ENCODE measurements at places on chromosomes 3 and 15.

DNA sequence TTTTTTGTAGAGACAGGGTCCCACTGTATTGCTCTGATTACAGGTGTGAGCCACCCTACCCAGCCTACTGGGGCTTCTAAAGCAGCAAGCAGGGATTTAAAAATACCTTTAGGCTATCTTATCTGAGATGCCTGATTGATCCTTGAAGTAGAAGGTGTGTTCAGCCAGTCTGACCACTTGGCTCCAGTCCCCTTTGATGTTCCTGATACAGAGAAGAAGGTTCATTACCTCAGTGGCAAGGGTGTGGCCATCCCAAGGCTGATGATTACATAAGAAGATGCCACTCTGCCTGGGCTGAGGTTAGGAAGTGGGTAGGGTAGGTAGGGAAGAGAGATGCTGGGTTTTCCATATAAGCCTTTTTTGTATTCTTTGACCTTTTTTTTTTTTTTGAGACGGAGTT lies 11.2 kb upstream of the DCAF1 start:
- DNase-seq, result no peak

DNA sequence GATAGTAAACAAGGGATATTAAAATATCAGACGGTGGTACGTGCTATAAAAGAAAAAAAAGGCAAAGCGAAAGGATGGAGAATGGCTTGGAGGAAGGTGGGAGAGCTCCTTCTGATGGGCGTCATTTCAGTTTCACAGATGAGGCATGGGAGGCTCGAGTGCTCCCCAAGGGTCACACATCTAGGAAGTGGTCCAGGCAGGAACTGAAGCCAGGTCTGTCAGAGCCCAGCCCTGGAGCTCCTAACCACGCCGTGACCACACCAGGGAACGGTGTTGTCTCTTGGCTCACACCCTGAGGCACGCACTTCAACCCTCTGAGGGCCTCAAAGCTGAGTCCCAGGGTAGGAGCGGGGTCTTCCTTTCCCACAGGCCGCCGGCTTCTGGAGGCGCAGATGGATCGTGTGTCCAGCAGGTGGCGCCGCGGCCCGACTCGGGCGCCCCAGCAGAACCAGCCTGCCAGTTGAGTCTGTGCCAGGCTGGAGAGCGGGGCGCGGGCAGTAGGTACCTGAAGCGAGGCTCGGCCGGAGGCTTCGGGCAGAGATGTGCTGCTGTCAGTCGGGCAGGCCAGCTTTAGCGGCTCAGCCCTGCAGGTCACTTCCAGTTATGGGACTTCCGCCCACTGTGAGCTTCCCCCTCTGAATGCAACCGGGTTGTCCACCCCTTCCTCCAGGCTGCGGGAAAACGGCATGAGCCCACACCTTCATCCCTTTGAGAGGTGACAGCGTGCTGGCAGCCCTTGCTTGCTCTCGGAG lies 68.1 kb downstream of the SLC6A1 start:
- peak; percentile 89 for DNase-seq

DNA sequence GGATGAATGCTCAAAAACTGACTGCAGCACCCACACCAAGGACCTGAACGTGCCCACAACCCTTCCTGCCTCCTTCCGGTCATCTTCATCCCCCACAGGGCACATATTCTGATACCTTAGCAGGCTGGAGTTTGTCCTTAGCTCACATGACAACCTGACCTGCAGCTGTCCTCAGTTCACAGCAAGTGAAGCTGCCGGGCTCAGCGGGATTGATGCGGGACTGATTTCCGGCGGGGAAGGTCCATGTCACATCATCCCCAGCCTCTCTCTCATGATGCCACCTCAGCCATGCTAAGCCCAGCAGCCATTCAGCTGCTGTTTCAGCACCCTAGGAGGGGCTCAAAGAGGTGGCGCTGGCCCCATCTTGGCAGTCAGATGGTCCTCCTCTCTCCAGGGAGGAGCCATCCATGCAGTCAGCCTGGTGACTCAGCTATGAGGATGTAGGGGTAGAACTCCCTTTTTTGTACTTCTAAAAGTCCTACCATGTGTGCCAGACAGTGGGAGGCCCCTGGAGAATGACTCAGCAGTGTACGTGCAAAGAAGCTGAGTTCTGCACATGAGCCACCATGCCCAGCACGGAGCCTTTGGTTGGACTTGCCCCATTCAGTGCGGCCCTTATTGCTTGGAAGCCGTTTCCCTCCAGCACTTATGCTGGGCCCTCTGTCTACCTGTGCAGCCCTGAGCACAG lies 9.5 kb downstream of the CA12 start:
- DNase-seq, result no peak

DNA sequence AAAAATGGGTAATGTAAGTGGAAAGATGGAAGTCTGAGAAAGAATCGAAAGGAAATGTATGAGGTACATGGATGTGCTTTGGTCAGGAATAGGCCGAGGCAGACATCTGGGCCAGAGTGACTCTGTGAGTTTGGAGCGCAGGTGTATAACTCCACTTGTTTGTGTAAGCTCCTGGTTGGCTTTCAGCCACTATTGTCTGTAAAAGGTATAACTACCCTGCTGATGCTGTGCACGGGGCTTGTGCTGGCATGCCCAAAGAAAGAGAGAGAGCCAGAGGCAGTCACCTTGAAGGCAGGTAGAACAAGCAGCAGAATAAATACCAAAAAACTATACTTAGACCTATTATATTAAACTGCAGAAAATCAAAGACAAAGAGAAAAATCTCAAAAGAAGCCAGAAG lies 32.7 kb upstream of the CD96 start:
- no peak for DNase-seq

GRCh38 chr3:153963012-153963411 lies 158.2 kb upstream of the ARHGEF26 start:
- DNase-seq, result no peak

DNA sequence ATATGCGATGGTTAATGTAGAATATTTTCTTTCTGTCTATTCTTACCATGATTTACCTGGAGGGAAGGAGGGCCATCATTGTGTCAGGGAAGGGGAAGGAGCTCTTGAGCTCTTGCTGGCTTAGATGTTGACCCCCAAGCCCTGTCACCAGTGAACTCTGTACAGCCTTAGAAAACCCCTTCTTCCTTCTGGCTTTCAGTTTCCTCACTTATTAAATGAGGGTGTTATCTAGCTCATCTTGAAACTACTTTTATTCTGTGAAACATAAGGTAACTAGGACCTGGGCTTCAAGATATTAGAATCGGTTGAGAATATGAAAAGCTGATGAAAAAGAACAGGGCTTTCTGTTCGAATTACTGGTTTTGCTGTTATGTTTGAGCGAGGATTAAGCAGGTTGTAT lies 25.1 kb upstream of the UTS2B start:
- DNase-seq, result no peak

DNA sequence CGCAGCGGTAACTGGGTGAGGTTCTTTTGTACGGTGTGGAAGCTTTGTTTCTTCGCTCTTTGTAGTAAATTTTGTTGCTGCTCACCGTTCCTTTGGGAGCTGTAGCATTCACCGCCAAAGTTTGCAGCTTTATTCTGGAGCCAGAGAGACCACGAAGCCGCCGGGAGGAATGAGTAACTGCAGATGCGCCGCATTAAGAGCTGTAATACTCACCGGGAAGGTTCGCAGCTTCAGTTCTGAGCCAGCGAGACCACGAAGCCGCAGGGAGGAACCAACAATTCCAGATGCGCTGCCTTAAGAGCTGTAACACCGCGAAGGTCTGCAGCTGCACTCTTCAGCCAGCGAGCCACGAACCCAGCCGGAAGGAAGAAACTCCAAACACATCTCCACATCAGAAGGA lies 56.0 kb upstream of the DYNC1LI1 start:
- DNase-seq, result no peak

DNA sequence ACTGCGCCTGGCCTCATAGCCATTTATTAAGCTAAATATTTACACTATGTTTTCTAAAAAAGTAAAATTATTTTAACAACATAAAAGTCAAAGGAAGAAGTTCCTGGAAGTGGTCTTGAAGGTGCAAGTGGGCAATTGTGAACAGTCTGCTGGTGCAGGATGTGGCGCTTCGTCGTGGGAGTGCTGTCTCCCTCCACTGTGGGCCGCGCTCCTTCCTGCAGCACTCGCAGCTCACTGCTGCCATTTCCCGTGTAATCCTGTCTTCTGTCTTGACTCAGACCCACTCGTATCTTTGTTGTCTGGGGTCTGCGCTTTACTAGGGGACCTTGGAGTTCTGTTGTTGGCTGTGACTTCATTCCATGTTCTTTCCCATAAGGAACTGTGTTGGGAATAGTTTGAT lies 56.3 kb downstream of the APBA2 start:
- peak; percentile 18 for DNase-seq

- no peak for DNase-seq
Observed at GRCh38 chr3:188284455-188285212, 130.7 kb downstream of the LPP start.

- DNase-seq, result no peak
Observed at GRCh38 chr15:70478251-70478990, 284.9 kb downstream of the UACA start.

GRCh38 chr15:40357246-40357645 lies 773 bp upstream of the DISP2 start:
- DNase-seq, result peak; percentile 44

GRCh38 chr3:149713730-149714654 lies 38.3 kb downstream of the COMMD2 start:
- DNase-seq, result no peak

DNA sequence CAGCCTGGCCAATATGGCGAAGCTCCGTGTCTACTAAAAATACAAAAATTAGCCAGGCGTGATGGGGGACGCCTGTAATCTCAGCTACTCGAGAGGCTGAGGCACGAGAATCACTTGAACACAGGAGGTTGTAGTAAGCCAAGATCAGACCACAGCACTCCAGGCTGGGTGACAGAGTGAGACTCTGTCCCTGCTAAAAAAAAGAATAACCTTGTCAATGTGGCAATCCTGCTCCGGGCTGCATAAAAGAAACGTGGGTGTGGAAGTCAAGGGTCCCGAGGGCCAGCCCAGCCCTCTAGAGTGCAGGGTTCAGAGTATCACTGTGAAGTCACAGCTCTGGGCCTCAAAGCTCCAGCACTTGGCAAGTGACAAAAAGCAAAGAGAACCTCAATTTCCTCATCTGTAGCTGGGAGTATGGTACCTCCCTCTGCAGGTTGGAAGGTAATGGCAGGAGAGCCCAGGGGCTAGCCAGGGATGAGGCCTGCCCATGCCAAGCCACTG lies 73.5 kb upstream of the IQSEC1 start:
- no peak for DNase-seq

GRCh38 chr15:60096157-60096556 lies 92.0 kb downstream of the FOXB1 start:
- no peak for DNase-seq

- no peak for DNase-seq
Observed at GRCh38 chr3:8555725-8556472, 54.3 kb downstream of the LMCD1 start.

GRCh38 chr15:94692710-94693109 lies 461.3 kb downstream of the MCTP2 start:
- DNase-seq, result no peak

DNA sequence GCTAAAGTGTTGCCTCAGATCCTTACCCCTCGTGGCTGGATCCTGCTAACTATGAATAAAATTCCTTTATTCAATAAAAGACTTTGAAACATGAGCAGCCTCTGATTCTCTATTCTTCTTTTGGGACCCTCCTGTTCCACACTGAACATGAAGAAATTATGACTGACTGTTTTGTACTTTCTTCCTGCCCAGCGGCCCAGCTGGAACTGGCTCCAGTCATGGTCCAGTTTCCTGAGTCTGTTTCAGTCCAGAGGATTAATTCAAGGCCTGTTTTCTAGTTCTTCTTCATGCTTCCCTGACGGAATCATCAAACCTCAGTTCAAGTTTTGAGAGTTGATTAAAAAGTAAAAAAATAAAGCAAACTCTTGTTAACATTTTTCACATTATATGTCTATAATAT lies 52.6 kb upstream of the CP start:
- no peak for DNase-seq

GRCh38 chr15:89118481-89118989 lies 30.3 kb downstream of the ABHD2 start:
- DNase-seq, result no peak

All from ecto neural progenitor cell (in vitro differentiated cells).